ENCODE measurements at places on chromosomes 3 and 15.

- peak; percentile 48 for DNase-seq
These were observed 1.2 kb downstream of the YEATS2 start for GRCh38 chr3:183698756-183699155.

DNA sequence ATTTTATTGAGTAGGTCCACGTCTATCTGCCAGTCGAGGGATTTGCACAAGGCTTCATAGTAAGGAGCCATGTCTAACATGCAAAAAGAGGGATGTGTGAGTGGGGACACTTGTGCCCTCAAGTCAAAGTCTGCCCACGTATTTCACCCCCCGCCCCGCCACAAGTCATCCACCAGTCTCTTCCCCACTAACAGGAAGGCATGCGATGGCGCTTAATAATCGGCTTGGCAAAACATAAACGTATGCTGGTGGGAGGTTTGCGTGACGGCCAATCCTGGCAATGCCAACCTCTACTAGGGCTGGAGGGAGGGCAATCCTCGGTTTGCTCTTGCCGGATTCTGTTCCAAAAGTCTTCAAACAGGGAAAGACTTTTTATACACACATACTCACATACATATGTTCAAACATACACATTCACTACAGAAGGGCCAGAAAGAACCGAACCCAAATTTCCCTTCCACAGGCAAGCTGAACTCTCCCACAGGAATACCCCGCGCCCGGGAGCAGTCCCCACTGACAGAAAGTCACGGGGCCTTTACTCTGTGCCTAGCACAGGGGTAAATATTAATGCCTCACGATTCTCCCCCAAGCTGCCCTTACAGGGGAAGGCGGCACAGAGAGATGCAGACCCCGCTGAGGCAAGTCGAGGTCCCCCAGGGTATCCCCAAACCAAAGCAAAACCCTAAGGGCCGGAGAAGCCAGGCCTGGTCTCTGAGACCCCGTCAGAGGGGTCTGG, 675 bp downstream of the PSMD6 start:
- no peak for DNase-seq

DNA sequence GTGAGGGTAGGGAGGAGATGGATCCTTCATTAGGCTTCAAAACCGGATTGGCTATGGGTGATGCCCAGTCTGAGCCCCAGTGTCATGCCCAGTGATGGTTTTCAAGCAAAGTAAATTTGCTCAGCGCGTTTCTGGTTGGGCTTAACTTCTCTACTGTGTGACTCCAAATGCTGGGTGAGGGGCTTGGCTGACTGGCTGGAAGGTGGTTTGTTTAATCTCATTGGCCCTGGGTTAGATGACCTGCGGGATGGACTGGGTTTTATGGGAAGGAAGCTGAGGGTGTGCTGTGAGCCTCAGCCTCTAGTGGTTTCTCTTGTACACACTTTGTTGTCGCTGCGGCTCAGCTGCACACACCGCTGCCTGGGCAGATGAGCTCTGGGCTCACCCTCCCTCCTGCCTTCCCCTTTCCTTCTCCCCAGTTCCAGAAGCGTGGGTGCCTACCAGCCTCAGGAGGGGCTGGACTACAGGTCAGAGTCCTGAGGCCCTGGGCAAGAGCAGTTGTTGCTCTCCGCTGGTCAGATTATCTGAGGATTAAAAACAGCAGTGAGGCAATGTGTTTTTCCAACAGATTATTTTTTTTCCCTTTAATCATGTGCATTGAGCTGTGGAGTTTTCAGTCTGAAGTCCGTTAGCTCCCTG, 18.6 kb downstream of the PDIA5 start:
- DNase-seq = no peak

DNA sequence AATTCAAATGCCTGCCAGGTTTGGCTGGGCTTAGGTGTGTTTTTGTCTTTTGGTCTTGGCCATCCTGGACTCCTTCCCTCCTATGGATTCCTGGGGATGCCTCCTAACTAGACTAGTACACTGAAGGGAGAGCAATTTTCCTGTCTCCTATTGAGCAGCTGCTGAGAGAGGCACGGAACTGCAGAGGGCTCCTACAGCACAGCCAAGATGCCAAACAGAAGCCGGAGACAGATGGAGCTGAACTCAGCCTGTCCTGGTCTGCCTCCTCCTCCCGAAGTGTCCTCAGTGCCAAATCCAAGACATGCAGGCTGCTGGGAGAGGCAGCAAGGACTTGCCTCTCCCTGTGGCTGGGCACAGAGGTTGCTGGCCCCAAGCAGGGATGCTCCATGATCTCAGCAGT, 256.6 kb upstream of the PROK2 start:
- no peak for DNase-seq

- no peak for DNase-seq
These were observed 11.3 kb downstream of the GTF2E1 start for GRCh38 chr3:120753810-120754209.

- DNase-seq = no peak
These were observed 3.4 kb downstream of the CIB2 start for GRCh38 chr15:78127882-78128281.

DNA sequence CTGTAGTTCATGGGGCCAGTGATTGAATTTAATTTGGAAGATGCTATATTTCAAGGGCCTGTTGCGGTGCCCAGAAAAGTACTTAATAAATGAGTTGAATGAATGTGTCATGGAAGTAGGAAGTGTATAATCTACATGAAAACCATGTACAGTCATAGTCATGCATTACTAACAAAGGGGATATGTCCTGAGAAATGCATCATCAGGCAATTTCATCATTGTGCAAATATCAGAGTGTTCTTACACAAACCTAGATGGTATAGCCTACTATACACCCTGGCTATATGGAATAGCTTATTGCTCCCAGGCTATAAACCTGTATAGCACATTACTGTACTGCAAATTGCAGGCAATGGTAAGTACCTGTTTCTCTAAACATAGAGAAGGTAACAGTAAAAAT, 10.7 kb upstream of the MYO5C start:
- peak; percentile 57 for DNase-seq

DNA sequence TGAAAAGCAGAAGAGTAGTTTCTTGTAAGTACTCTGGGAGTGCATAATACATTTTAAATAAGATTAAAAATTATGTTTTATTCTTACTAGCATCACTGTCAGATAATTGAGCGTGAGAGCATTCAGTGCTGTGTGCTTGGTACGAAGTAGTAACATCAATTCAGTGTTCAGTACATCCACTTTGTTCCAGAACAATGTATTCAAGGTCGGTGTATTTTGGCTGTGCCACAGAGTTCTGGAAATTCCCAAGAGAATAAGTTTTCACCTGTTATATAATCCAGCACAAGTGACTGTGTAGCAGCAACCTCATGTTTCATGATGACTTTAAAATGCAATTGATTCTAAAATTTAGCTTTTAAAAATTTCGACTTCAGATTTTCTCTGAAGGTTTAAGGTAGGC, 130.6 kb downstream of the IGF1R start:
- no peak for DNase-seq

GRCh38 chr3:24601066-24601939, 106.7 kb upstream of the THRB start:
- no peak for DNase-seq

GRCh38 chr3:156226676-156227420, 106.5 kb downstream of the KCNAB1 start:
- no peak for DNase-seq

GRCh38 chr15:84878504-84878903, 6.0 kb upstream of the SLC28A1 start:
- DNase-seq = peak; percentile 66

DNA sequence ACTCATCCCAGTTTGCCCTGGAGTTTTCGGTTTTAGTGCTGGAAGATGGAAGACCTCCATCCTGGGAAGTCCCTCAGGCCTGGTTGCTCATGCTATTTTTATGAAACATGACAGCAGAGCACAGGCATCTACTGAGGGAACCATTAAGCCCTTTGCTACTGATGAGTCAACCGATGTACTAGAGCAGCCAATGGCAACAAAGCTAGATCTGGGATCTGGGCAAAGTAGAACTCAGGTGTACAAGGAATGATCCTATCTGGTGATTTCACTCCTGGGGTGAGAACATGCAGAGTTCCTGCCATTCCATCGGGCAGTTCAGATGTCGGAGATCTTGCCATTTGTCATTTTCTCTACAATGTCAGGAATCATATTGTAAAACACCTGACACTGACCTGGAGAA, 166.2 kb upstream of the NSMCE3 start:
- no peak for DNase-seq
